ENCODE measurements at places on chromosomes 1 and 21.

DNA sequence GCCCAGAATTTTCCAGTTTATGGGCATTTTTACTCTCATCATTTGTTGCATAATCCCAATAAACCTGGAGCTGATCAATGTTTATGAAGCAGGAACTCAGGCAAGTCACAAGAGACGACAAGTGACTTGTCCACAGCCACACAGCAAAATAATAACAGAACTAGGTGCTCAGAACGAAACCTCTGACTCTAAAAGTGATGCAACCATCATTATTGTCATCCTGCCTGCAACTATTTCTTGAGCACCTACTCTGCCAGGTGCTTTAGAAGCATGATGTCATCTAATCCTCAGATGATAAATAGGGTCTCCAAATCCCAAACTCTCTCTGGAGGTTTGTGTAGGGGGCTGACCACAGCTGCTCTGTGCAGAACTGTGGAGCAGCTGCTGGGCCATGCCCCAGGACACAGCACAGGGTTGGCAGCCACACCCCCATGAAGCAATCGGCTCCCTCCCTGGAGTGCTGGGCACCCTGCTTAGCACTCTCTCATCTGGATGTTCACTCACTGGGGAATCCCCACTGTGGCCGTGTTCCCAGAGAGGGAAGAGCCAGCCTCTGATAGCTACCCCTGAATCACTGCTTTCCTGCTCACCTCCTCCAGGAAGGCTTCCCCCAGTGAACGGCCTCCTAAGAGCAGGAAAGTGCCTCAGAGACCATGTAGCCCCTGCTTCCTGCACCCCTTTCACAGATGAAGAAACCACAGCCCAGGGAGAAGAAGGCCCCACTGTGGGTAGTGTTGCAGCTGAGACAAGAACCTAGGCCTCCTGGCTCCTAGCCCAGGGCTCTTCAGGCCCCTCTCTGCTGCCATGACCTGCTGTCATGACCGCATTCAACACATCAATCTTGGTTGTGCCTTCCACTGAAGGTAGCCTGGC, 2.1 kb downstream of the TTC22 start:
- DNase-seq, result no peak

- DNase-seq, result no peak
Observed at GRCh38 chr1:247366926-247367645, 35.4 kb upstream of the ZNF496 start.

GRCh38 chr1:214859647-214860046, 222.9 kb upstream of the KCNK2 start:
- no peak for DNase-seq

- no peak for DNase-seq
Observed at GRCh38 chr1:40794974-40795715, 11.6 kb downstream of the KCNQ4 start.

DNA sequence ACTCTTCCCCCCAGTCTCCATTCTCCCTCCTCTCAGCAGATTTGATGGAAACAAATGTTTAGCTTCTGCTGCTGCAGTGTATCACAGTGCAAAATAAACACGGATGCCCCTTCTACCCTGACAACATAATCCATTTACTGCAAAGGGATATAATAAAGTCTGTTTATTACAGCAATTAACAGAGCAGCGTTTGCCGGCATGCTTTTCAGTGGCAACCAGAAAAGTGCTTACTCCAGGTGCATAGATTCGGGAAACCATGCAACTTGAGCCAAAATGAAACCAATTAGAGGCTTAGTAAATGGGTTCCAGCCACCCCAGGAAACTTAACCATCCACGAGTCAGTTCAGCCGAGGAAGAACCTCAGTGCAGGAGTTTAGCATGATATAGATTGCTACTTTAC, 12.9 kb upstream of the LEMD1 start:
- no peak for DNase-seq

DNA sequence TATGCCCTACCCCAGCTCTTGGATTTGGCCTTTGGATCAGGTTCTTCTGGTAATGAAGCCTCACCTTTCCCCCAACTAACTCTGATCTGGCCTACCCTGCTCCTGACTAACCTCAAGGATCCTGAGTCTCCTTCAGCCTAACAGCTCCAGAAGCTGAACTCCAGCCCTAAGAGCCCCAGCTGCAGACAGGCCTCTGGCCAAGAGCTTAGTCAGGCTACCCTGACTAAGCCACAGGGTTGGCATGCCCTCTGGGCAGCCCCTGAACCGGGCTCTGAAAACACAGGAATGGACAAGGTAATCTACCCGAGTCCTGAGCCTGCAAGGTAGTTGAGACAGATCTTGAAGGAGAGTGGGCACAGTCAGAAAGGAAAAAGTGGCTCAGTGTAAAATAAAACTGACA, 29.4 kb downstream of the COA7 start:
- DNase-seq, result no peak

GRCh38 chr21:25834381-25834780, 99.6 kb downstream of the GABPA start:
- no peak for DNase-seq

DNA sequence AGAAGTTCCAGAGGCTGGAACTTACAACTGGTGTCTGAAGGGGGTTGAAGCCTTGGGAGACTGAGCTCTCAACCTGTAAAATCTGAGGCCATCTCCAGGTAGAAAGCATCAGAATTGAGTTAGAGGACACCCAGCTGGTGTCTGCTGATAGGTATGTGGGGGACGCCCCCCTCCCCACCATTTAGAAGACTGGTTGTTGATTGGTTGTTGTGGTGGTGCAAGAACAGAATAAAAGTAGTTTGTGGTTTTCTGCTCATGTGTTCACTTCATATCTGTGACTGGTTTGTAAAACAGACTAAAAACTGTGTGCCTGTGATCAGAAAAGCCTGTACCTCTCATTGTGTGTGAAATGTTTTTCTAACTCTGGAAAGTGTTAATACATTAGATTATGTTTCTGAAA, 33.2 kb upstream of the PDE4B start:
- no peak for DNase-seq

- DNase-seq, result no peak
Observed at GRCh38 chr1:76503100-76503499, 364.2 kb upstream of the ST6GALNAC5 start.

DNA sequence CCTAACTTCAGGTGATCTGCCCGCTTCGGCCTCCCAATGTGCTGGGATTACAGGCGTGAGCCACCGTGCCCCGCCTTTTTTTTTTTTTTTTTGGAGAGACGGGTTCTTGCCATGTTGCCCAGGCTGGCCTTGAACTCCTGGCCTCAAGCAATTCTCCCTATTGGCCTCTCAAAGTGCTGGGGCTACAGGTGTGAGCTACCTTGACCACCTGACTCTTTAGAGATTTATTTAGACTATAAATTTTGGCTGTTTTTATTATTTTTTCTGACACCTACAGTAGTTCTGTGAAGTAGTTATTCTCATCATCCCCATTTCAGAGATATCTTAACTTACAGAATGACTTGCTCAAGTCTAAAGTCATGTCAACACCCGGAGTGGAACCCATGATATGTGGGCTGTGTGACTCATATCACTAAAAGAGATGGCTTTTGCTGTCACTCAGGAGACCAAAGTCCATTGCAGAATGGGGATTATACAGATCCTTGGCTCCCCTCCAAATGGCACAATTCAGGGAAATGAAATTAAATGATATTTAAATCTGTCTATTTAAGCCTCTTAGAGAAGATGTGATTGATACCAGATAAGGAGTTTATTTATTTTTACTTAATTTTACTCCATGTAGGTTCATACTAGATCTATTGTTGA, 93.2 kb downstream of the CTH start:
- no peak for DNase-seq

DNA sequence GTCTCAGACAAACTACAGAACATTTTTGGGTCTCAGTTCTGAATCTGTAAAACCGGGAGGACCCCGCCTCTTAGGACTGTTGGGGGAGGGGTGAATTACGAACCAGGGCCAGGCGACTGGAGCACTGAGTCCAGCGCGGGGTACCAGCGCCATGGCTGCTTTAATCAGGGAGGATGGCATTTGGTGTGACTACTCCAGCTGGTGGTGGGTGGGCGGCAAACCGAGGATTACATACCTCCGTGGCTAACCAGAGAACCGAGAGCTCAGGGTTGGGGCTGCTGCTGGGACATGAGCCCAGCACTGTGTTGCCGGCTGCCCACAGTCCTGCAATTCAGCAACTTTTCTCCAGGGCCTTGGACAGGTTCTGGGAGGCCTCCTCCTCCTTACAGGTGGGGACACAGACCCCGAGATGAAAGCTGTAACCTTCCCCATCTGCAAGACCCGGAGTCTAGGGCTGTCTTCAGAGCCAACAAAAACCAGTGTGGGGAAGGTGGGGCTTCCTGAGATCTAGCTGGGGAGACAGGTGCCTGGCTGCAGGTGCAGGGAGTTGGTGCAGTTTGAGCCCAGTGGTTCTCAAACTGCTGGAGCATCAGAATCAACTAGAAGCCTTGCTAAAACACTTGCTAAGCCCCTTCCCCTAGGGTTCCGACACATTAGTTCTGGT, 273.5 kb downstream of the FOXD2 start:
- no peak for DNase-seq

DNA sequence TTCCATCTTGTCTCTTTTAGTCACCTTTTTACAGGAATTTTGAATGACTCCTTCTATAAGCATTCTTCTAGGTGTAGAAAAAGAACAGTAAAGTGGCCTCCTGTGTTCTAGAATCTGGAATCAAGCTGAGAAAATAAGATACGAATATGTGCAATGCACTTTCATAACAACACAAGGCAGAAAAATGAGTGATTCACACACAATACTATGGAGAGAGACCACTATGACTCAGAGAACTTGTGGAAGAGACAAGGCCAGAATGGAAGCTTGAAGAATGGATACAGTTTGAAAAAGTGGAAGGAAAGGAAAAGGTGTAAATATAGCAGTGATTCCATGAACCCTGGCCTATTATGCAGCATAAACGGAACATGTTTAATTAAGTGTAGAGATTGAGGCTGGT, 57.1 kb upstream of the SAMSN1 start:
- DNase-seq, result no peak

GRCh38 chr1:160179336-160179735, 11.0 kb upstream of the CASQ1 start:
- DNase-seq, result no peak

GRCh38 chr1:226635456-226635941, 86.9 kb downstream of the STUM start:
- no peak for DNase-seq

All from esophagus squamous epithelium (tissue), 5 donors.